Activated naive CD4-positive, alpha-beta T cell treated with anti-CD3 and anti-CD28 coated beads, Interleukin-2, amount 50 U/mL, for 72 hours (primary cell): ENCODE measurements at places on chromosomes 5 and 9. TPM values are rescaled to one million over a fixed set of nuclear protein-coding genes. Genes with fewer than 3 reads are reported as not detected.

Gene TSSK1B
- total RNA-seq, result not detected

- no peak for DNase-seq
Measured at GRCh38 chr5:167770461-167770860, 521.0 kb upstream of the WWC1 start.

GRCh38 chr9:27118916-27119315, 9.9 kb downstream of the TEK start:
- DNase-seq, result no peak

- no peak for DNase-seq
Measured at GRCh38 chr9:121871431-121872025, 220.1 kb downstream of the DAB2IP start.

Gene BTNL3
- total RNA-seq, result not detected

Gene PROB1
- 3.3 TPM for total RNA-seq

Gene SH3RF2
- not detected for total RNA-seq

Gene CCL27
- 0.64 TPM for total RNA-seq

DNA sequence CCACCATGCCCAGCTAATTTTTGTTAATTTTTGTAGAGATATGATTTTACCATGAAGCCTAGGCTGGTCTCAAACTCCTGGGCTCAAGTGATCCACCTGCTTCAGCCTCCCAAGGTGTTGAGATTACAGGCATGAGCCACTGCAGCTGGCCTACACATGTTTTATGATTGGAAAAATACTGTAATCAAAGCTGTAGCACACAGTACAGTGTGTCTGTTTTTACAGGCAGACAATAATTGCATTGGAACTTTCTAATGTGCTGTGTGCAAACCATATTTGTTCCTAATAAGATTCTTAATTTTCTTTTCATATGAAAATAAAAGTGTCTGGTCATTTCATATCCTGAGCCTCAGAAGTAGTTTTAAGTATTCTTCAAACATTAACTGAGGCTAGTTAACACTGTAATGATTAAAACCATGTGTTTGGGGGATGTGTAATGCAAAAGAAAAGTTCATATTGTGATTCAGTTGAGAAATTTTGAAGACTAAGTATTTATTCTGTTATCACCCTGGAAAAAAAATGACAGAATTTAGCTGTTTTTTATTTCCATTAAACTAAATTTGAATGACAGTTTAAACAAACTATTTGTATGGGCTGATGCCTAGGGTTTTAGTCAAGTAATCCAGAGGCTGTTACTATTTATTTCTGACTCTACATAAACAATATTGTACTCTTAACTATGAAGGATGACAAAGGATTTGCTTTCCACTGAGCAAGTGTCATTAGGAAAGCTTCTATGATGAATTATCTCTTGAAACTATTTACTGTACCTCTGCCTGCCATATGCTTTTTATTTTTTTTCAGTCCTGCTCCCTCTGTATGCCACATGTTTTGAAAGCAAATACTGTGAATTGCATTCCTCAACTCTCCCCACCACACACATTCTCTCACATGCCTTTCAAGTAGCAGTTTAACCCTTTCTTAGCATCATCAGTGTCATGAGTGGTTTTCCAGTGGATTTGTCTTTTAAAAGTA, 111.5 kb downstream of the MTREX start:
- no peak for DNase-seq

- no peak for DNase-seq
Measured at GRCh38 chr5:150785950-150786349, 7.4 kb downstream of the SMIM3 start.

- no peak for DNase-seq
Measured at GRCh38 chr5:68225188-68225910, 9.8 kb downstream of the PIK3R1 start.

- DNase-seq, result no peak
Measured at GRCh38 chr5:174457141-174457678, 267.2 kb upstream of the MSX2 start.

DNA sequence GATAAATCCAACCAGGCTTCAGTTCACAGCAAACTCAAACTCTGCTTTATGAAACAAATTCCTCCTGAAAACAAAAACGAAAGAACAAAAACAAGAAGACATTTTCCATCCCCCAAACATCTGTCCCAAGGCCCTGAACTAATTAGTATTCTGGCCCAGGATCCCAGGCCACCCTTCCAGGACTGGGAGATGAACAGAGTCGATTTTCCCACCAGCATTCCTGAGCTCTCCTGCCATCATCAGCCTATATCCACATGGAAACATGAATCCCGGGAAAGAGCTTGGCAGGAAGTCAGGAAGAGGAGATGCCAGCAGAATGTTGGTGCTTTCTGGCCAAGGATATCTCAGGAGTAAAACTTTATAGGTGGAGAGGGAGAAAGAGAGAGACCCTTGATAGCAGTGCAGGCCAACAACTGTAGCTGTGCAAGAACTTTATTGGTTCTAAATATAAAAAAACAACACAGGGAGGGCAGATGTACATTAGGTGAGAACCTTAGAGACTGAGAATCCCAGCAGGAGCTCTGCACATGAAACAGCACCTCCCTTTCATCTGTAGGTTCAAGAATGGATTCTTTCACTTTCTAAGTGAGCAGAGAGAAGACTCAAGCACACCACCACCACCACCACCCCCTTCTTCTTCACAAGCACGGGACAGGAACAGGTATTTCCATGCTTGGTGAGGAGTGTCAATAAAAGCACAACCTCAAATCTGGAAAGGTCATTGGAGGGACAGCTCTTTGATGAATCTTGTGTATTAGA, 190.7 kb upstream of the TAS2R1 start:
- no peak for DNase-seq

DNA sequence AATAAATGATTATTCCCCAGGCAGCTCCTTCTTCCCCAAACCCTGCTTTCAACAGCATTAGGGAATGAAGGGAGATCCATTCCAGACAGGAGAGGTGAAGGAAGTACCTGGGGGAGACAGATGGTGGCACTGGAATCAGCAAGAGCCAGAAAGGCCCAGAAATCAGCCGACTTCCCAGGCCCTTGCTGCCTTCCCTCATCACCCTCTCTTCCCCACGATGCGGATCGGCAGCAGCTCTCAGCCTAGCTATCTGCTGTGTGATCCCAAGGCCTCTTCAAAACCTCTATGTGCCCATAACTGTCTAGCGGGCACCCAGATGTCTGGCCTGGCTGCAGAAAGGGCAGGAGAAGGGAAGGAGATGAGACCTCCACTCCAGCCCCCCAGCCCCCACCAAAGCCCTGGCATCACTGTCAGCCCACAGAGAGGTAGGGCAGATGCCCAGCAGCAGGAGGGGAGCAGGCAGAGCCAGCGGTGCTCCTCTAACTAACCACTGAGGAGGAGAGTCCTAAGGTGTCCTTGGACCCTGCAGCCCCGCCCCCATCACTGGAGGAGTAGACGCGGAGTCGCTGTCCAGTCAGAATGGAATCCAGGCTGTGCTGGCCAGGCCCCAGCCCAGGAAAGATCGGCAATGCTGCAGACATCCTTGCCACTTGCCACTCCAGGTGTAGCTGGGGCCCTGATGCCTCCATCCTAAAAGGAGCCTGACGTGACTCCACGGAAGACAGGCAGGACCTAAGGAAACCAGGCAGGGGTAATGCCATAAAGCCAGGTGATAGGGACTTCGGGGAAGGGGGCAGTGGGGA, 12.7 kb downstream of the CNTFR start:
- no peak for DNase-seq

Gene SLC6A7
- total RNA-seq, result not detected

Gene ORM2
- not detected for total RNA-seq

GRCh38 chr5:138661991-138662434, 86.8 kb upstream of the HSPA9 start:
- no peak for DNase-seq

DNA sequence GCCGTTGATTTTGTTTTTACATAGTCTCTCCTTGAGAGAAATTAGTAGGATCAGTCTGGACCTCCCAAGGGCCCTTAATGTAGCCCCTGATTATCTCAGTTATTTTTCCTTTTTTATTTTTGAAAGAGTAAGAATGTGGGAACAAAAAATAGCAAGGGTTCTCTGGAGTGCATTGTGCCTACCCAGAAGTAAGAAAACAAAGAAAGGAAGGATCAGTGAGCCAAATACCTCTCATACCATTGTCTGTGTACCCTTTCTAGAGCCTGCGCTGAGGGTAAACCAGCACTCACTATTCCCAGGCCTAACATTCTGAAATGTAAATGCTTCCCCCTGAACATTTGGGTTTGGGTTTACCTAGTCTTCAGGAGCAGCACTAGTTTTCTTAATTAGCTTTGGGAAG, 213.0 kb upstream of the TARS1 start:
- DNase-seq, result no peak

- no peak for DNase-seq
Measured at GRCh38 chr9:34459941-34460340, 1.3 kb downstream of the DNAI1 start.

DNA sequence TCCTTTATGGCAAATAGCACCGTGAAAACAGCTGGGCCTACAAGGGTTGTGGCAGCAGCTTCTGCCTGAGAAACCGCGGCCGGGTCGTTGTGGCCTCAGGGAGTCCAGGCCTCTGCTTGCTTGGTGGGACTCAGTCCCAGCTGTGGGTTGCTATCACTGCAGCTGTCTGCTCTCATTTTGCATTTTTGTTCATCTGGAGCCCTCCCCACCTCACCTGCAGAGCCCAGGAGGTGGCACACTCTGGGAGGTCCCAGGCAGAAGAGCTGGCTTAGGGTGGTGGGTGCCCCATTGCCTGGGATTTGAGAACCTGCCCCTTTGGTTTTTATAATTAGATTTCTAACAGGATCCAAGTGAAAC, 138.4 kb downstream of the GADD45G start:
- no peak for DNase-seq

GRCh38 chr9:93531374-93531773, 45.0 kb upstream of the PHF2 start:
- no peak for DNase-seq

- no peak for DNase-seq
Measured at GRCh38 chr5:130514984-130515690, 610.9 kb downstream of the CHSY3 start.

DNA sequence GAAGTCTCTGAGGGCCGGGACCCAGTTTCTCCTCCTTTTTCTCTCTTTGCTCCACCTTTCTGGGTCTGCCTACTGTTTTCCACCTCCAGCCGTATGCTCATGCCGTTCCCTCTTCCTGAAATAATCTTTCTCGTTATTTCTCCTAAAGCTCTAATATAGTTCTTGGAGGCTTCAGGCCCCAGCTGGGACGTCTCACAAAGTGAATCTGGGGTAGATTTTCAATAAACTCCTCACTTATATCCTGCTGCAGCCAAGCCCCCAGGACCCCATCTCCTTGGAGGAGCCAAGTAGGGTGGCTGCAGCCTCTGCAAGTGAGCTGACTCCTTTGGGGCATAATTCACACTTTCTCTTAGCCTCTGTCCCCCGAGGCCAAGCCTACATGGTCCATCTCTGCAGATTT, 14.2 kb upstream of the CRB2 start:
- no peak for DNase-seq

- DNase-seq, result no peak
Measured at GRCh38 chr5:74652576-74652975, 12.0 kb upstream of the ENC1 start.

Gene PCDHB5
- not detected for total RNA-seq

GRCh38 chr9:131487001-131487400, 15.7 kb upstream of the POMT1 start:
- DNase-seq, result no peak

GRCh38 chr9:85942913-85943709, 2.2 kb downstream of the NAA35 start:
- DNase-seq, result no peak

- DNase-seq, result no peak
Measured at GRCh38 chr5:88826646-88827585, 56.1 kb downstream of the MEF2C start.
